ENCODE measurements at places on chromosomes 2 and 18.

GRCh38 chr2:20330192-20330591, 20.5 kb downstream of the PUM2 start:
- no peak for DNase-seq

GRCh38 chr2:159073256-159073655, 104.8 kb downstream of the TANC1 start:
- no peak for DNase-seq

- peak; percentile 12 for DNase-seq
These were observed 228.3 kb downstream of the SRBD1 start for GRCh38 chr2:45382744-45383143.

DNA sequence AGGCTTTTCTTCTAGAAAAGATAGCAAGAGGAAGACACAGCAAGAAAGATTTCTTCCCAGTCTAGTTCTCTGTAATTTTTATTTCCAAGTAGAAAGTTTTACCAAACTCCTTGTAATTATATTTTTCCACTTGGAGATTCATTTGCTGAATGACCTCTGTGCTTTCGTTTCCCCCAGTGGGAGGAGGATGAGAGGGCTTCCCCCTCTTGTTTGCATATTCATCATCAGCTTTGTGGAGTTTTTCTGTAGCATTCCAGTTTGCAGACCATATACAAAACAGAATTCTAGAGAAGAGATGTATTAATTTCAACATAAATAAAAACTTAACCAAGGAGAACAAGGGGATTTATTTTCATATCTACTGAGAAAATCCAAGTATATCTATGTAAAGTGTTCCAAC, 51.3 kb downstream of the RMDN2 start:
- no peak for DNase-seq

- DNase-seq: no peak
These were observed 411.6 kb upstream of the SLC14A2 start for GRCh38 chr18:45203677-45204076.

GRCh38 chr2:204550751-204551511, 5.7 kb downstream of the PARD3B start:
- no peak for DNase-seq

DNA sequence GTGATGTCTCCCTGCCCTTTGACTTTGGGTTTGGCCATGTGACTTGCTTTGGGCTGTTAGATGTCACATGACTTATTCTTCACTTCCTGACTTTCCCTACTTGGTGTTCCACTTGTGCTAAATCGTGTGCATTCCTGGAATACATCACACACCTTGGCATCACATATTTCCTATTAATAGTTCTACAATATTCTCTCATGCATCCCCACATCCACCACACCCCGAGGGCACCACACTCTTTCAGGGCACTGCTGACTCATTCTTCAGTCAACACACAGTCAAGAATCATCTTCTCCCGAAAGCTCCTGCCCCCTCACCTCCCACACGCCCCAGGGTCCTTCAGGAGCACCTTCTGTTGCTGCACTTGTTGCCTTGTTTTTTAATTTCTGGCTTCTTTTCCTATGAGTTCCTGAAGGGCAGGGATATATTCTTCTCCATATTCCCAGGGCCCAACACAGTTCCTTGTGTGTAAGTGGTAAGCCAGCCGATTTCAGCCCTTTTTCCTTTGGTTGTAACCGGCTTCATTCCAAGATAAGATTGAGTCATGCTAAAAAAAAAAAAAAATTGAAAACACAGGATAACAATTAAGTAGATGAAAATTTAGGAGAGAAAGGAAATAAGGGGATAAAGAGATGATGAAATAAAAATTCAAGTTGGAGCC, 341.4 kb downstream of the SLC4A3 start:
- no peak for DNase-seq

All from COR-L47 (cell line).